ENCODE measurements at places on chromosomes 3 and 15. TPM values are rescaled to one million over a fixed set of nuclear protein-coding genes. Genes with fewer than 3 reads are reported as not detected.

GRCh38 chr15:79178594-79178993 lies 88.0 kb upstream of the RASGRF1 start:
- H3K27me3 ChIP-seq, result no peaks in the 10 kb centered on the region
- DNase-seq, result no peak
- no peaks in the 10 kb centered on the region for H3K36me3 ChIP-seq
- no peaks in the 10 kb centered on the region for H3K4me1 ChIP-seq
- no peak overlapping the region for H3K4me3 ChIP-seq

Gene TBC1D23
- 42.7 TPM for total RNA-seq

GRCh38 chr3:189455009-189455408 lies 176.2 kb upstream of the TP63 start:
- H3K36me3 ChIP-seq, result no peaks in the 10 kb centered on the region
- DNase-seq, result no peak
- H3K27me3 ChIP-seq, result no peaks in the 10 kb centered on the region
- no peak overlapping the region for H3K27ac ChIP-seq

DNA sequence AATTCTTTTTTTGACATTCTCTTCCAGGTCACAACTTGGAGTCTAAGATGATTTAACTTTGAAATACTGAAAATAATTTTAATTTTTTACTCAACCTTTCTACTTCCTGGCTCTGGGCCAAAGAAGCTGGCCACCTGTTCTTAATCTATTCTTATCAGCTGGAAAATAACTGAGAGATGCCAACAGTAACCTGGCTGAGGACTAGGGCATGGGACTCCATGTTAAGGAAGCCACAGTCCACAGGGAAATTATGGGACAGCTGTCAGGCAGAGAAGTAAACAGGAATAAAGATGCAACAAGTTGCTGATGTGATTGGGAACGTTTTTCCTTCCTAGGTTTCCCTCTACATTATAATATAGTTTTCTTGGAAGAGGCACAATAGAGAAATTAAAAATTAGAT lies 84.7 kb upstream of the CPNE4 start:
- no peaks in the 10 kb centered on the region for H3K36me3 ChIP-seq
- H3K27ac ChIP-seq, result no peak overlapping the region
- no peak overlapping the region for H3K4me3 ChIP-seq
- no peaks in the 10 kb centered on the region for H3K27me3 ChIP-seq
- H3K4me1 ChIP-seq, result no peaks in the 10 kb centered on the region
- DNase-seq, result no peak

DNA sequence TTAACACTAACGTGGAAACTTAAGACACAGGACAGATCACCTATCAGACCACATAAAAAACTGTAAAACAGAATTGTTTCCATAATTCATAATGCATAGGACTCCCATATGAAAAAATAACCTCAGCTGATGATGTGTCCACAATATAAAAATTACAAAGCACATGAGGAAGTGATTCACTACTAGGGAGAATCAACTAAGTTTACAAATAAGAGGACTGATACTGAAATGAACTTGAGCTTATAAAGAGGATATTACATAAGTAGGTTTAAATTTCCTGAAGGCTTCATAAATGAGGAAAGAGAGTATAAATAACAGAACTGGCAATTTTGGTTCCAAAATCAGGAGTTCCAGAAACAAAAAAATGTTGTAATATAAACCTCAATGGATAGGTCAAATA lies 111.9 kb downstream of the SAMMSON start:
- H3K27me3 ChIP-seq, result no peaks in the 10 kb centered on the region
- no peaks in the 10 kb centered on the region for H3K4me1 ChIP-seq
- H3K36me3 ChIP-seq, result no peaks in the 10 kb centered on the region
- H3K4me3 ChIP-seq, result no peak overlapping the region
- no peak for DNase-seq
- H3K27ac ChIP-seq, result no peak overlapping the region

- H3K27ac ChIP-seq, result no peak overlapping the region
- no peaks in the 10 kb centered on the region for H3K36me3 ChIP-seq
- no peak for DNase-seq
- H3K4me3 ChIP-seq, result no peak overlapping the region
- no peaks in the 10 kb centered on the region for H3K4me1 ChIP-seq
These were observed 82.9 kb downstream of the EOMES start for GRCh38 chr3:27639271-27639670.
